ENCODE measurements at places on chromosomes 12 and 14.

DNA sequence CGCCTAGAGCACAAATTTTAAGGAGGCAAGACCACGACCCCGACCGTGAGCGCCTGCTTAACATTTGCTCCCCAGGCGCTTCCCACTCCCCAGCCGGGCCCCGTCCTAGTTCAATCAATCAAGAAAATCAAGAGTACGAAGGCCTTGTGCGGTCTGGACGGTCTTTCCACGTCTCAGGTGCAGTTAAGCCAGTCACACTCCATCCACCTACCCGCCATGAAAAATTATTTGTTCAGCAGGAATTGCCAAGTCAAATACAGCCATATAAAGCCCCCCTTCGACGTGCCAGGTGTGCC, 603 bp upstream of the LRR1 start:
- no peak for DNase-seq

DNA sequence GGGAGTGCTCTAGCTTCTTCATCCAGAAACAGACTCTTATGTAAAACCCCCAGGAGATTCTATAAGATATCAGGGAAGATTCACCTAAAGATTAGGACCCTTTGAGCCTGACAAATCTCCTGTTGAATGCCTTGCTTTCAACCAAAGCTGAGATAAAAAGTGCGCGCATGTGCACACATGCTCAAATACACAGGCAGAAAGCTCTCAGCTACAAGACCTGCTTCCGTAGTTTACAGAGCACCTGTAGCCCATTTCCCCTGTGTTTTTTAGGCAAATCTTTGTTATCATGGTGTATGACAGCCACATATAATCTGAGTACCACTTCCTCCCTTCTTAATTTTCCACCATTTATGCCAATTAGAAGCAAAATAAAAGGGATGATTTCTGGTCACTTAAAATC, 866.9 kb downstream of the NRXN3 start:
- DNase-seq, result no peak

DNA sequence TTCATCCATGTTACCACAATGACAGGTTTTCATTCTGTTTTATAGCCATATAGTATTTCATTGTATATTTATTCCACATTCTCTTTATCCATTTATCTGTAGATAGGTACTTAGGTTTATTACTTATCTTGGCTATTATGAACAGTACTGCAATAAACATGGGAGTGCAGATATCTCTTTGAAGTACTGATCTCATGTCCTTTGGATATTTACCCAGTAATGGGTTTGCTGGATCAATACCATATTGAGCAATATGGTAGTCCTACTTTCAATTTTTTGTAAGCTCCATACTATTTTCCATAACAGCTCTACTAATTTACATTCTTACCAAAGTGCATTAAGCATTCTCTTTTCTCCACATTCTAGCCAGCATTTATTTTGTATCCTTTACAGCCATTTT, 235.8 kb upstream of the ALG10 start:
- no peak for DNase-seq

GRCh38 chr12:52086944-52087835, 7.7 kb downstream of the SMIM41 start:
- DNase-seq, result no peak

DNA sequence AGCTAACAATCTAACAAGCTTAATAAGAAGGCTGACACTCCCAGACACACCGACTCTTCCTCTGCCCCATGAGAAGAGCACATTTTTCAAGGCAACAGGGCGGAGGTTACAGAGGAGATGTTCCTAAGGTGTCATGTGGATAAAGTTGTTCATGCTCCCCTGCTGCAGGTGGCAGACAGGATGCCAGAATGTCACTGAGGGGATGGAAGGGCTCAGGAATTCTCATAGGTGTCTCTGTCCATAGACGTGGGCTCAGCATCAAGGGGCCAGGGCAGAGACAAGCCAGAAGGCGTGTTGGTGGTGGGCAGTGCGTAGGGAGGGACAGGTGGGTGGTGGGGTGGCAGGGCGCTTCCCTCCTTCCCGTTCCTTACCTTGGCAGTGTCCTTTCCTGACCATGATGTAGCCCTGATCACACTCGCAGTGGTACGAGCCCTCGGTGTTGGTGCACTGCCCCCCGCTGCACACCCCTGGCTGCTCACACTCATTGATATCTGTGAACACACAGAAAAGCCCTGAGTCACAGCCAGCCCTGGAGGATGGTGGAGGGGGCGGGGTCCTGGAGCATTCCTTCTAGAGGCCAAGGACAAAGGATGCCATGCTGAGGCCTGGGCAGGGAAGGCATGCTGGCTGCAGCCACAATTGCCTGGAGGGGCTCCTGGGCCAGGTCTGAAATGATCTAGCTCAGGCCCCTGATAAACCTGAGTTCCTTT, 23.0 kb downstream of the ISCA2 start:
- no peak for DNase-seq

DNA sequence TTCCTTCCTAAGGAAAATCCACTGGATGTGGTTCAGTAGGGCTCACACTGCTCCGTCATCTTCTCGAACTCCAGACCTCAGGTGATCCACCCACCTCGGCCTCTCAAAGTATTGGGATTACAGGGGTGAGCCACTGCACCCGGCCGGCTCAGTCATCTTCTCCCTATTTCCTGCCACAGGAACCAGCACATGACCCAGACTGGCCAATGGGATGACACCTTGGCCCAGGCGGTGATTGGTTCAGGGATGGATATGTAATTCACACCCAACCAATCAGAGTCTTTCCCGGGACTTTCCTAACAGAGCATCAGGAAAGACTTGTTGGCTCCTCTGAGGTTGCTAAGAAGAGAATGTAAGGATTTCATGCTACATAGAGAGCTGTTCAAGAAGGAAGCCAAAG, 19.2 kb upstream of the C12orf76 start:
- DNase-seq, result no peak

GRCh38 chr12:96902076-96902475, 5.0 kb upstream of the NEDD1 start:
- DNase-seq, result no peak

DNA sequence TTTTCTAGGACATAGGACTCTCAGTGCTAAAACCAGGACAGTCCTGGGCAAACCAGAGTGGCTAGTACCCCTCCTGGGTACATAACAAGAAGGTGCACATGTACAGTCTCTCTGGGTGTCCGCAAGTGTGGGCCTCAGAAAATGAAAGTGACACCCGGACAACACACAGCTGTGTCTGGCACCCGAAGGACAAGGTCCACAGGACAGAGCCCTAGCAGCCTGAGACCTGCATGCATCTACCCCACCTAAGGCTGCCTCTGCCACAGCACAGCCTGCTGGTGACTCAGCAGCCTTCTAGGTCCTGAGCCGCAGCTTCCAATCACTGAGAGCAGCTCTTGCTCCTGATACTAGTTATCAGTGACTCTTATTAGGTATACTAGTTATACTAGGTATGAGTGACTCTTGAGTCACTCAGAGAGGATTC, 784.1 kb upstream of the TBX3 start:
- no peak for DNase-seq

DNA sequence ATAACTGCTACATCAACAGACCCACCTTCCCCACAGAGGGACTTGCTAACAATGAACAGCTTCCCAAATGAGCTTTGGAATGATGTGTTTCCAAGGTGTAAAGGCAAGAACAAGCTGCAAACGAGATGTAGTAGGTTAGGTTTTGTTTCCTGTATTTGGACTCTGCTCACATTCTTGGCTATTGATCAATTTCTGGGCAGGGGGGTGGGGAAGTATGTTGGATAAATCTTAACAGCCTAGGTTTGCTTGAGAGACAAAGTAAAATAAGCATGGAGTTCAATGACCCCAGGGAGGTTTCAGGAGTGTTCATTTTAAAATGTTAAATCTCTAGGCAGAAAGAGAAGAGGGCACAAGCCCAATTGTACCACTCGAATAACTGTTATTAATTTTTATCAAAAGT, 146.6 kb downstream of the DPY19L2 start:
- no peak for DNase-seq

DNA sequence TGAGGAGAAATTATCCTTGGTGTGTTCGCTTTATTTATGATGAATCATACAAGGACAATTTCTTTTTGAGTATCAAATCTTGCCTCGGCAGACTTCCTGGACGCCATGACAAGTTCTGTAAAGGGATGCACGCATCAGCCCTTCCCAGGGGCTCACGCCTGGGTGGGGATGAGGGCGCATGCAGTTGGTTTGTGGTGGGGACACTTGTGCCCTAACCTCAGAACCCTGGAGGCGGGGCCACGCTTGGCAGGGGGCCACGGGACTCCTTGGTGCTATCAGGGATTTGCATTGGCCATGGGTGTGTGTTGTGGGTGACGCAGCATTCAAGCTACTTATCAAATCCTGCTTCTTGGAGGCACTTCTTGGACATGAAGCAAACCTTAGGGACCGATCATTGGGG, 143.8 kb upstream of the RTL1 start:
- no peak for DNase-seq

- no peak for DNase-seq
Measured at GRCh38 chr14:20659336-20659735, 17.8 kb upstream of the OR6S1 start.

DNA sequence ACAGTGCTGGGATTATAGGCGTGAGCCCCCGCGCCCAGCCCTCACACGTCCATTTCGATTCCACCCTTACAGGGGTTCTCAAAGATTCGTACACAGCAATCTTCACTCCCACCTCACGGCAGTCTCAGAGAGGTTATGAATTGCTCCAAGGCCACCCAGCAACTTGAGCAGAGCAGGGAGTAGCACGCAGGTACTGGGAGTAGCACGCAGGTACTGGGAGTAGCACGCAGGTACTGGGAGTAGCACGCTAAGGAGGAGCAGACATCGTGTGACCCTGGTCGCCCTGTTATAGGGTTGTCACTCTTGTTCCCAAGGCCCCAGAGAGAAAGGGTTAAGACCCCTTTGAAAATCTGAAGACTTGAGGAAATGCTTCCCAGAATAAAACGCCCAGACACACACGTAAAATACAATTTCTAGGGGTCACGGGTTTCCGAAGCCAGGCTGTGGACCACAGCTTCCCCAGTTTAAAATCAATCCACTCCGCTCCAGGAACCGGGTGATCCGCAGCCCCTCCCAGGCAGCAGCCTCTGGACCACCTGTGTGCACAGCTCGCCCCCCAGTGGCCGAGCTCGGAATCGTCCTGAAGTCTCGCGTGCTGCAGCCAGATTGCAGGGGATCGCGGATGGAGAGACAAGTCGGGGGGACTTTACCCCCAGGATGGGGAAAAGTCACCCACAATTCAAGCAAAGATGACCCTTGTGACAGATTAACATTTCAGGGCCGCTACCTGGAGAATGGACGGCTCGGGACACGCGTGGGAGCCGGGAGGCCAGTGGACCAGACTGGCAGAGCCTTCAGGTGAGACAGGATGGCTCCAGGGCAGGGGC, 92.0 kb downstream of the SCARB1 start:
- peak; percentile 76 for DNase-seq

GRCh38 chr14:103260629-103261124, 73.4 kb upstream of the EIF5 start:
- no peak for DNase-seq

- DNase-seq, result no peak
Measured at GRCh38 chr12:45879363-45879895, 110.9 kb downstream of the SCAF11 start.

DNA sequence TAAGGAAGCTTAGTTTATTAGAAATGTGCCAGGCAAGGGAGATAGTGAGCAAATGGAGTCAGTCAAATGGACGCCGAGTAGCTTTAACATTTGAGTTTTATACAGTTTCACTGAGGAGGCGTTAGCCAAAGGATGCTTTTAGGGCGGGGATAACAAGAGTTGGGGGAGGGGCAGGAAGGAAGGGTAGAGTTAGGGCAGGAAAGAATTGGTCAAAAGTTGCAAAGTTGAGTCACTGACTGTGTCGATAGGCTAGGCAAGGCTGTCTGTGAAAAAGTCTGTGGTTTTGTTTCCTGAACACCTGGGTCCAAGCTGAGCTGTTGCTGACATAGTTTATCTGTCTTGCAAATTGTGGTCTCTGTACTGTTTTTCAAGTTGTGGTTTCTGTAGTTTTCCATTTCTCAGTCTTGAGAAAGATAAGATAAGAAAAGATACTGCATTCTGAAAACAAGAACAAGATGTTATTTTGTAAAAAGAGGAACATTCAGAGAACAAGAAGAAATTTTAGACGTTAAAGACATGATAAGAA, 62.6 kb upstream of the RESF1 start:
- peak; percentile 92 for DNase-seq

GRCh38 chr12:121748571-121749265, 36.2 kb downstream of the TMEM120B start:
- DNase-seq, result no peak

GRCh38 chr12:127998988-127999387, 268.0 kb upstream of the TMEM132C start:
- DNase-seq, result no peak

DNA sequence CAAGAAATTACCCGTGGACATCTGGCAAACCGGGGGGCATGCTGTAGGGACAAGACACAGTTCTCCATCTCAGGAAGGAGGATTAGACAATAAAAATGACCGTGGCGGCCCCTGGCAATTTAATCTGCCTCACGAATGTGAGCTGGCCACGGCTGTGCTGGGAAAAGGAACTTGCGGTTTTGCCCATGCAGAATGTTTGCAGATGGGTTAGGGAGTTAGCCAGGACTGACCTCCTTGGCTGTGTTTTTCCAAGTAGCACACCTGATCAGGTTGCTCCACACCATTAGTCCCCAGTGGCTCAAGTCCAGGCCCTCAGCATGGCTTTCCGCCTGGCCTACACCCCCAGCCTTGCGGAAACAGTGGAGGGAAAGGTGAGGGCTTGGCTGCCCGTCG, 20.8 kb downstream of the TPCN1 start:
- DNase-seq, result no peak

- DNase-seq, result no peak
Measured at GRCh38 chr14:34604995-34605394, 25.0 kb downstream of the SNX6 start.

GRCh38 chr12:125856896-125857295, 791.7 kb downstream of the AACS start:
- no peak for DNase-seq

- no peak for DNase-seq
Measured at GRCh38 chr14:23055147-23055550, 2.2 kb downstream of the CDH24 start.

DNA sequence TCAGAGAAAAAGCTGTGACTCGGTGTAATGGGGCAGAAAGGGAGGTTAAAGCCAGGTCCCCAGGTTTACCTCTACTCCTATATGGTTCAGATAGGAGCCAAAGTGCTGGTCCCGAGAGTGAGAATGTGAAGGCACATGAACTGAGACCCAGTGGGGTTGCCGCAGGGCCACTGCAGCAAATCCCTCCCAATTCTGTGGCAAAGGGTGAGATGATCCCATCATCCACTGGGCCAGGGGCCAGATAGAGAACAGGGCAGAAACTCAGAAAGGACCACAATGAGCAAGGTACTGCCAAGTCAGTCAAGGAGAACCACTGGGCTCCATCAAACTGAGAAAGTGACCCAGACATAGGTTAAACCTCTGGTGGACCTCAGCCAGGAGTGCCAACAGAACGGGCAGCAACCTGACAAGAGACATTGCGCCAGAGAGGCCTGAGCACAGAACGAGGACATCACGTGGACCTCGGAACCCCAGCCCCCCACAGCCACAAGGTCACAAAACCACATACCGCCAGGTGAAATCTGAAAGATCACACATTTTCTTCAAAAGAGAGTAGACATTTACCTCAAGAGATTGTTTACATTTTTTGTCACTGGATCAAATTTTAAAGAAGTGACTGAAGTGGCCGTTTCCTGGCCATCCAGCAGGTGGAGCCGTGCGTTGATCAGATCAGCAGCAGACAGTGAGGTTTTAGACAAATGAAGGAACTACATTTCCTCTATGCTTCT, 20.5 kb upstream of the ITPR2 start:
- no peak for DNase-seq

- DNase-seq, result no peak
Measured at GRCh38 chr12:106584104-106585064, 1.6 kb downstream of the RFX4 start.
